Endothelial cell (in vitro differentiated cells): ENCODE measurements at places on chromosomes 1 and 21.

DNA sequence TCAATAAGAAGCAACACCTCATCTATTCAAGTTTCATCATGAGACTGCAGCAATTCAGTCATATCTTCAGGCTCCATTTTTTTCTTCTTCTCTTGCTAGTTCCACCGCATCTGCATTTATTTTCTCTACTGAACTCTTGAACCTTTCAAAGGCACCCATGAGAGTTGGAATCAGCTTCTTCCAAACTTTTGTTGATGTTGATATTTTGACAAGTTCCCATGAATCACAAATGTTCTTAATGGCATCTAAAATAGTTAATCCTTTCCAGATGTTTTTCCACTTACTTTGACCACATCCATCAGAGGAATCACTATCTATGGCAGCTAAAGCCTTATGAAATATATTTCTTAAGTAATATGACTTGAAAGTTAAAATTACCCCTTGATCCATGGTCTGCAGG is 434.3 kb downstream of the GPATCH2 start:
- DNase-seq: no peak

DNA sequence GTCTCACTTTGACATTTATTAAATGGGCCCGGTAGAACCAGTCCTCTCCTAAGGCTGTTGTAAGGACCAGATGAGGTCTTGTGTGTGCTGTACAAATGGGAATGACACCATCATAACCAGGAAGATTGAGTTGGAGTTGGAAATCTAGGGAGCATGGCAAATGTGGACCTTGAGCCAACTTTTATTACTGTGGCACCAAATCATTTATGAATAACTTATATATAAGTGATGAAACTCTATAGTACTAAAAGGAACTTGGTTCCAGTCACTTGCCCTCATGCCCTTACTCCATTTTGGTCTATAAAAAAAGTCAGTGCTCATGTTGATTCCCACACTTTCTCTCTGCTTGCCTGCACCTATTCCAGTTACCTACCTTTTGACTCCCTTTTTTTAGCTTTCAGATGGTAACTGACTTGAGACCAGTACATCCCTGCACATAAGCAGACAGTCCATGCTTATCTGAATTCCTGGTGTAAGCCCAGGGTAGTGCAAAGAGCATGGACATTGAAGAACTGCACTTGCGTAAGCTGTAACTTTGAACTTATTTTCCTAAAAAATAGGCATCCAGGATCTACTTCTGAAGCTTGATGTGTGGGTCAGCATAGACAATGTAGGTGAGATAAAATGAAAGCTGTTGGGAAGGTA is 210.6 kb downstream of the PBX1 start:
- no peak for DNase-seq

- DNase-seq: no peak
Observed at GRCh38 chr1:23194119-23194984, 22.9 kb downstream of the HTR1D start.

DNA sequence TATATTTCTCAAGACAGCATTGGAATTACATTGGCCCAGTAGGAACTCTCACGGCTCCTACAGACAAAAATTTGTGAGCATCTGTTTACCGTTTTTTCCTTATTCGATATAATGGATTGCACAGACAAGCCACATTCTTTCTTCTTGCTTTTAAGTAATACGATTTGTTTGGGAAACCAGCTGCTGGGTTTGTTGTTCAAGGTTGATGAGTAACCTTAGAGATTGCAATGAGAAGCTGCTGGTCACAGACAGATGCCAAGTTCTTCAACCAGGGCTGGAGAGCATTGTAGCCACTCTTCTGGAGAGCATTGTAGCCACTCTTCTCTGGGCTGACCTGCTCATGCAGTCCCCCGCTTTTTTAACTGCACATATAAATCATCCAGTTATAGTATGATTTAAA is 1.4 kb upstream of the MIA3 start:
- DNase-seq: no peak

DNA sequence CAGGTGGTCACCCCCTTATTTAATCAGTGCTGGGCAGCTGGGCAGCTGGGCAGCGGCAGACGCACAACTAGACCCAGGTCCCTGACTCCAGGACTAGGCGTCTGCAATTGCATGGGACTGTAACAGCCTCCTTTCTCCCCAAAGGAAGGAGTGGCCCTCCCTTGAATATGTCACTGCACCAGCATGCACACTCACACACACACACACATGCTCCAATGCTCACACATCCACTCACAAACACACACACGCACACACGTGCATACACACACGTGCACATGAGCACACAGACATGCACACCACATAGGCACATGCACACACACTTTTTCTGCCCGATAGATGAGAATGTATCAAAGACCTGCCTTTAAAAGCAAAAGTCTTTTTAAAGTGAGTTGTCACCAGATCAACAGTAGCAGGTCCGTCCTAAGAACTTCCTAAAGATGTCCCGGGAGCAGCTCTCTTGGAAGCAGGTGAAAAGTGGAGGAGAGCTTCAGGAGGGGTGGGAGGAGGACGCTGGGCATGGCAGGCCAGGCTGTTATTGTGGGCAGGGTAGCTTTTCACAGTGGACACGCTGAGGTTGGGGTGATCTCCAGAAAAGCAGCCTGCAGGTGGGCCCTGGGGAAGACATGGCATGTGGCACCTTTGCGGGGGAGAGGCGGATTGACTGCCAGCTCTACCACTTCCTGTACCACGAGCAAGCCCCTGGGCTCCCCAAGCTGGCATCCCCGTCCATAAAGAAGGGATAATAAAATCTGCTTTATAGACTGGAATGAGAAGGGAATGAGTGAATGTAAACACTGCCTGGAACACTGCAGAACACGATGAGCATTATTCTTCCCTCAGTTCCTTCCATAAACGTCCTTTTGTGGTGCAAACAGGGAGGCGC is 1.7 kb downstream of the PDE9A start:
- DNase-seq: no peak

DNA sequence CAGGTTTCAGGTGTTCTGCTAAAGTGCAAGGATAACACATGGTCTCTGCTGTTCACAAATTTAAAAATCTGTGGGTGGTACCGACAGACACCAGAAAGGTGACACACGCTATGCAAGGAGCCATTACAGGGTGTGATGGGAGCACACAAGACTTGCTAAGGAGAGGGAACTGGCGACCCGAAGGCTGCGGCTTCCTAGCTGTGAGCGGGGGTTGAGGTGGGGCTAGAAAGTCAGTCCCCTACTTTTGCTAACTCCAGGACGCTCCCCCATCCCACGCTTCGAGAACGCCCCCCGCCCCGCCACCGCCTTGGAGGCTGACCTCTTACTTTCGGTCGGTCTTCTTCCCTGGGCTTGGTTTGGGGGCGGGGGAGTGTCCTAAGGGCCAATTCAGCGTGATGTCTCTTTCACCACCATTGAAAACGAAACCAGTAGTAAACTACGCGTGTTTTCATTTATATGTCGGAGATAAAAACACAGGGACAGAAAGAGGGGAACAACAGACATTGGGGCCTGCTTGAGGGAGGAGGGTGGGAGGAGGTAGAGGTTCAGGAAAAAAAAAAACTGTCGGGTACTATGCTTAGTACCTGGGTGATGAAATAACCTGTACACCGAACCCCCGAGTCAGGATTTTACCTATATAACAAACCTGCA is 1.1 kb downstream of the CKS1B start:
- DNase-seq: peak; percentile 51

DNA sequence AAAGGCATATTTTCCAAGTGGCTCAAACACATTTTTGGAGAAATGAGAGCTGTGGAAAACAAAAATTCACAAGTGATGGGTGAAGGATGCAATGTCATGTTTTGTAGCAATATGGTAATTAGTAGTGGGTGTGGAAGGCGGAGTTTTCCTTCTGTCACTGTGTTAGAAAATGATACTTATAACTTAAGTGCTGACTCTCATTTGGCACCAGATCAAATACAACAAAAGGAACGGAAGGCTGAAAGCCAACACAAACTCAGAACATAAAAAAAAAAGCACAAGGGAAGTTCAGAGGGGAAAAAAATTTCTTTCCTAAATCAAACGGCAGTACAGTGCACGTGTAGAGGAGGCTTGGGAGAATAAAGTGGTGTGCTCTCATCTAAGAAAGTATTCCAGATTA is at the start of gene TNFSF18:
TSS of gene TNFSF18 (minus strand) at position 77 of the 400 bp plus-strand sequence. CDS start at position 32, 45 bp downstream.
- no peak for DNase-seq

- no peak for DNase-seq
Observed at GRCh38 chr1:164855716-164856329, 296.8 kb downstream of the PBX1 start.

DNA sequence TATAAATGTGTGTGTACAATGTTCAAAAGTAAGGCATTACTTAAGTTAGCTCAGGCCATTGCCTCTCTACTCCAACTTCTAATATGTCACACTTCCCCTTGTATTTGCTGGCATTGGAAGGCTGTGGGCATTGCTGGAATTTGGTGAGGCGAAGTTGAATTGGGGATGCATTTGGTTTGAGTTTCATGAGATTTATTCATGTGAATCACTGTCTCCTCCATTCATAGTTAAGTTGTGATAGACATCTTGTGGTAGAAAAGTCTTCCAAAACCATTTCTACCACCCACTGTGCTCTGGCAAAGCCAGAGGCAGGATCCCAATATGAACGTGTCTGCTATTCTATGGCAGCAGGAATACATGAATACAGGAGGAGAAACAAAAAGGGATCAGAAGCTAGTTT is 397.8 kb upstream of the USP24 start:
- DNase-seq: no peak

DNA sequence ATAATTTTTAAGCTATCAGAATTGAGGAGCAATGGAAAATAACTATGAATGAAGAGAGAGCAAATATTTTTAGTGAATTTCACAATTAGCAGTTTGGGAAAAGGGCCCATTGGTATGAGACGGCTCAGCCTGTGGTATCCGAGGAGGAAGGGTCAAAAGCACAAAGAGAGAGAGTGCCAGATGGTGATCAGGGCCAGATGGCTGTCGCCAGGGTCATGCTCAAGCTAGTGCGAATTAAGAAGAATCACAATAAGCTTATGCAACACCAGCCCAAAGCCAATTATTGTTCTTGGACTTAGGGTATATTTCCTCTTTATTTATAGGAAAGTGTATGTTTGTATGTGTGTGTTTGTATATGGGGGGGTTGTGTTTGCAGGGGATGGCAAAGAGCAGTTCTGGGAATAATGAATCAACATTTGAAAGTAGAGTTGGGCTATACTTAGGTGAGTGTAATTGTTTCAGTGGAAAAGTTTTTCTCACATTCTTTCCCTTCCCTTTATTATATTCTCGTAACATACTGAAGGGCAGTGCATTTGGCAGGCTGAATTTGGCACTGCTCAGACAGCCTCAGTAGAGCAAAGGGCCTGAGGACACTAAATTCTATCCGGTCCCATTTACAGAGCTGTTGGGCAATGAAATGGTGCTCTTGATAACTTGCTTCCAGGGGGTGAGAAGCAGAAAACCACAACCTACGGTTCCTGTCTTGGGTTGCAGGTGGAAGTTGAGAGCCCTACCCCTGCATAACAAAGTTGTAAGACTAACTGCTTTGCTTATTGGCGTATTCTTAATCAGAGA is 19.5 kb upstream of the DDR2 start:
- no peak for DNase-seq

- DNase-seq: no peak
Observed at GRCh38 chr1:46175243-46175642, 356 bp downstream of the TSPAN1 start.

- DNase-seq: no peak
Observed at GRCh38 chr21:34589511-34590282, 25.2 kb downstream of the RCAN1 start.

GRCh38 chr1:205632669-205633169 is 908 bp upstream of the ELK4 start:
- DNase-seq: no peak

DNA sequence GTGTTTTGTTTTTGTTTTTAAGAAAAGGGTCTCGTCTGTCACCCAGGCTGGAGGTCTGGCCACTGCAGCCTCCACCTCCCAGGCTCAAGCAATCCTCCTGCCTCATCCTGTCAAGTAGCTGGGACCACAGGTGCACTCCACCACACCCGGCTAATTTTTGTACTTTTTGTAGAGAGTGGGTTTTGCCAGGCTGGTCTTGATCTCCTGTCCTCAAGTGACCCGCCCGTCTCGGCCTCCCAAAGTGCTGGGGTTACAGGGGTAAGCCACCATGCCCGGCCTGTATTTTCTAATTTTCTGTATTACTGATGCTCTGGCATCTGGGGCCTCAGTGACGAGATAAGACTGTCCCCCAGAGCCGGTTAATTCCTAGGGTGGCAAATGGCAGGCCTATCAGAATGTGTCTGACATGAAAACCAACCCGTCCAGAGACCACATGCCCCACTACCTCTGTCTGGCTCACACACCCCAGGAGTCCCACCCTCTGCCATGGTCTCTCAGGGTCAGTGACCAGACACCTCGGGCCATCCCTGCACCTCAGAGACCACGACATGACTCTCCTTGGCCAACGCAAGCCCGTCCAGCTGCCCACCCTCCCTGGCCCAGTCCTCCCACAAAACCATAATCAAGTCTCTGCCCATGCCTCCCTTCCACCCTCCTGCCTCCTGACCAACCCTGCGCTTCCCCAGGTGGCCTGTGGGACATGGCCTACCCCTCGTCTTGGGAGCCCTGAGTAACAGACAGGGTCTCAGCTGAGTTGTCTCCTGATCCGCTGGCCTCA is 12.5 kb downstream of the NPHP4 start:
- no peak for DNase-seq

GRCh38 chr1:69693921-69694675 is 126.4 kb downstream of the LRRC7 start:
- no peak for DNase-seq
